ENCODE measurements at places on chromosomes 7 and 10.

GRCh38 chr7:129773871-129774270, 162.4 kb downstream of the NRF1 start:
- no peak for DNase-seq

GRCh38 chr10:120770496-120770895, 80.7 kb upstream of the WDR11 start:
- no peak for DNase-seq

DNA sequence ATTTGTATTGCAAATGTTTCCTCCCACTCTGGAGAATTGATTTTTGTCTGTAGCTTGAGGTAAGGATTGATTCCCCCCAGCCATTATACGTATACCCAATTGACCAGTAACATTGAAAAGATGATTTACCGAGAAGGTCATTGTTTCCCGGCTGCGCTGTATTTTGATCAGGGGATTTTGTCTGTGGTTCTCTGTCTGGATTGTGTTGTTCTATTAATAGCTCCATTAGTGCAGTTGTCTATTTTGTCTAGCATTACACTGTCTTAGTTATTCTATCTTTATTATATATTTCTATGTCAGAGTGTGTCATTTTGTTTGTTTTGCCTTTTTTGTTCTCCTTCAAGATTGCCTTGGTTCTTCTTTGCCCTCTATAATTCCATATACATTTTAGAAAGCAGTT, 37.7 kb downstream of the AHR start:
- DNase-seq = no peak

DNA sequence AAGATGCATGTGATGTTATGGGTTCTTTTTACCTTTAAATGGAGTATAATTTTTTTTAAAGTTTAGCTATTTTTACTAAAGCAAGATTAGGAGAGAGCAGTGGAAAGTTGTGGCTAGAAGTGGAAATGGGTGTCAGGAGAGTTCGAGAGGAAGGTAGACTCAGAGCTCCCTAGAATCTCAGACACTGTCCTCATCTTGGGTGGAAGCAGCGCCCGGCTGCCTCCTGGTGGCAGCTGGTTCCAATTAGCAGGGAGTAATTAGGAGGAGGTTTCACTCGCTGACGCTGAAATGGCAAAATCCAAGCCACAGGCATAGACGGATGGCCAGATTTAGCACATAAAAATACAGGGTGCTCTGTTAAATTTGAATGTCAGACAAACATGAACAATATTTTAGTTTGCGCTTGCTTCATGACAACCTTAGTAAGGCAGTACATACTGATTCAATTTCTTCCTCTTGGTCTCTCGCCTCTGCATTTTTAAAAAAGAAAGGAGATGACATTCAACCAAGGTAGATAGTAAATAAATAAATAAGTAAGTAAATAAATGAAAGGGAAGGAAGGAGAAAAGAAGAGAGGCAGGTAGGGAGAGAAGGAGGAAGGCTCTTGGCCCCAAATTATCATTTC, 58.5 kb downstream of the LGI1 start:
- DNase-seq = no peak

- DNase-seq = no peak
These were observed 128.6 kb downstream of the WDR37 start for GRCh38 chr10:1184541-1185430.

GRCh38 chr10:18545621-18546305, 105.6 kb downstream of the NSUN6 start:
- no peak for DNase-seq

DNA sequence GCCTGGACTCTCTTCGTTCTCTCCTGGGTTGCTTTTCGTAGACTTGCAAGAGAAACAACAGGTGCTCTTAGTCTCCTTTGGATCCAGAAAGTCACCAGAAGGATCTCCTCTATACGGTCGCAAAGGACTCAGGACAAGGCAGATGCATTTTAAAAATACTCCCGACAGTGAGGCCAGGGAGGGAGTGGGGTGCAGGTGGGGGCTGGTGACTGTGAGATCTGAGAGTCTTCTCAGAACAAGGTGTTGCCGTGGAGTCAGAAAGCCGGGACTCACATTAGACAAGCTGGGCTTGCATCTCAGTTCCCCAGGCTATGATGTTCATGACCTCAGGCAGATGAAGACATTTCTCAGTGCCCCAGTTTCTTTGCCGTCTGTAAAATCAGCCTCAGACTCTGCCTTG, 507.2 kb downstream of the TCERG1L start:
- DNase-seq = no peak

DNA sequence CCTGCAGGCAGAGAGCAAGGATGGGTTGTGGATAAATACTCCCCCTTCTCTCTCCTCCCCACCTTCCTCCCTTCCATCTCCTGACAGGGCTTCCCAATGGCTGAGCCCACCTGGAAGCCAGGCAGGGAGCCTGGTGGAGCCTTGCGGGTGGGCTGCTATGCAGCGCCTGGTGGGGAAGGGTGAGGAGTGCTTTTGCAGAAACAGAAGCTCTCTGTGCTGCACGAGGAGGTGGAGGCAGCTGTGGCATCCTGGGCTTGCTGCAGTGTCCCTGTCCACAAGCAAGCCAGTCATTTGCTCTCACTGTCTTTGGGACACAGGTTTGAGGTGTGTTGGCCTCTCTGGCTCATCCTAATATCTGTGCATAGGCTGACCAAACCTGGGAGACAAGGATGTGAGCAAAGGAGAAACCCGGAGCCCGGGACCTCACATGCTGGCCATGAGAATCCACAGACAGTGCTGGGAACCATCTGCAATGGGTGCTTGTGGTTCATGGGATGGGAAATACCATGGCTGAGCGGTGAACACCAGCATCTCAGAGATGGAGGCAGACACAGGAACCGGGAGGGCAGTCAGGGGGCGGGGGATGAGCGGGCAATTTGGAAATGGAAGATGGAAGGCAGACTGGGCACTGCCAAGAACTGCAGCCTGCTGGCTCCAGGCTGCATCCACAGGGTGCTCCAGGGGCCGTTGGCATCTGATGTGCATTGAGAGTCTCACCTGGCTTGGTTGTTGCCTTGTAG, 364.2 kb downstream of the GLRX3 start:
- no peak for DNase-seq
